ENCODE measurements at places on chromosomes 16 and 17.
A peak's percentile ranks its signal among the peaks of the same experiment; 100 is the strongest.

DNA sequence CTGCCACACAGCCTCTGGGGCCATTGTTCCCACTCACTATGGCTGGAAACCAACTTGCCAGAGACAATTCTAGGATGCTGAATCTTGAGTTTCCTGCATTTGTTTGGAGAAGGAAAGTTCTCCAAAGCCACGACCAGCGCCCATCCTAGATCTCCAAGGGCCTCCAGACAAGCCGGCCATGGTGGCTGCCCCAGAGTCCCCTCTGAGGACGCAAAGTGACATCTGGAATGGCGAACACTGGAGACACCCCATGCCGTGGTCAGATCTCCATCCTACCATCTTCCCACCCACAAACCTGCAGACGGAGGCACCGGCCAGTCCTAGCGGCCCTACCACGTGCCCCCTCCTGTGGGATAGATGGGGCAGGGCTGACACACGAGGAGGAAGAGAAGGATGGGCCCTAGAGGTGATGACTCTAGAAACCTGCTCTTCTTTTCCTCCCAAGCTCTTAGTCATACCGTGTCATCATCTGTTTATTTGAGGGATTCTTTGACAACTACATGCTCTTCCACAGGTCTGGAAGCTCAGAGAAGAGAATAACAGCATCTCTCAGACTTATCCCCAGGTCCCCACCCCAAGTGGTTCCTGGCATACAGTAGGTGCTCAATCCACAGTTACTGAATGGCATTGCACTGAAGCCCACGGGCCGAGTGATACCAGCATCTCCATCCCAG, 71.3 kb downstream of the MYH11 start:
- DNase-seq, result no peak

GRCh38 chr16:88977812-88978607, 1.0 kb upstream of the CBFA2T3 start:
- DNase-seq, result no peak

- DNase-seq, result no peak
These were observed 27.4 kb downstream of the CEP95 start for GRCh38 chr17:64534187-64534586.

- no peak for DNase-seq
These were observed 34.8 kb upstream of the ACSM2B start for GRCh38 chr16:20610892-20611349.

DNA sequence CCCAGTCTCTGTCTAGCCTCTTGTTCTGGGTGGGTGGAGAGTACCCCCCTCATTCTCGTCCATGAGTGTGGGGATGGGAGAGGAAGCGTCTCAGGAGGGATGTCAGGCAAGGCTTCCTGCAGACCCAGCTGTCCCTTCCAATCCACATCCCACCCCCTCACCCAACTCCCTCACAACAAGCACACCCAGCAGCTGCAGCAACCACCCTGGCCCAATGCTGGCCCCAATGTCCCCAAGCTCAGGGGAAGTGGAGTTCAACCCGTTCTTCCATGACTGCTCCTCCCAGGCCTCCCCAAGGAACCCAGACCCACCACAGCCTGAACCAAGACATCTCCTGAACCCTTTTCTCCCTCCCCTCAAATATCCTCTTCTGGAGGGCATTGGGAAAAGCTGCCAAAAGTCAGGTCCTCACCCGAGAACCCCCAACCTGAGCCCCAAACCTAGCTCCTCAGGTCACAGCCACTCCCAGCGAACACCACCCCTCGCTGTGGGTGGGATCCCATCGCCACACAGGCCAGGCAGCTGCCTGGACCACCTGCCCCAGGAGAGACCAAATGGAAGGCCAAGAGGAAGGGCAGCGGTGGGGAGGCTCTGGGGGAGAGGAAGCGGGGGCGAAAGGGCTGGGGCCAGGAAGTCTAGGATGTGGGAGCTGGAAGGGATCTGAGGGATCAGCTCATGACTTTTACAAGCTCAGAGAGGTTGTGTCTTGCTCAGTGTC, 47.6 kb downstream of the FZD2 start:
- no peak for DNase-seq

DNA sequence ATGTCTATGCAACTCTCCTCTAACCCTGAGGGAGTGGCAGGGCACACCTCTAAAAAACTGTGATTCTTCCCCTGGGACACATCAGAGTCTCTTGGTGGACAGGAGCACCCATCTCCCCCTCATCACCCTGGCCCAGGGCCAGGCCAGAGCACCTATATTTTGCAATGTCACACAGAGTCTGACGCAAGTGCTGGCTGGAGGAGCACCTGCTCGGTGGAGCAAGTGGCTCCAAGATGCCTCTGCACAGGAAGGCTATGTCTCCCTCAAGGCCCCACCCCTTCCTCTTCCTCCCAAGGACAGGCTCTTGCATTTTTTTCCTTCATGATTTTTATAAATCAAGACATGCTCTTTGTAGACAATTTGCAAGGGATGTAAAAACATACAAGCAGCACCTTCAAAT, 13.3 kb downstream of the SNN start:
- no peak for DNase-seq

GRCh38 chr17:40961591-40961990, 5.2 kb downstream of the KRT39 start:
- DNase-seq, result no peak

GRCh38 chr17:46060461-46060860, 61.4 kb downstream of the STH start:
- DNase-seq, result no peak

- no peak for DNase-seq
These were observed 354.3 kb upstream of the GOT2 start for GRCh38 chr16:59088431-59088830.

- DNase-seq, result no peak
These were observed 3.8 kb upstream of the TLCD2 start for GRCh38 chr17:1713878-1714426.

- DNase-seq, result no peak
These were observed 102.6 kb downstream of the GOSR1 start for GRCh38 chr17:30579610-30580315.

DNA sequence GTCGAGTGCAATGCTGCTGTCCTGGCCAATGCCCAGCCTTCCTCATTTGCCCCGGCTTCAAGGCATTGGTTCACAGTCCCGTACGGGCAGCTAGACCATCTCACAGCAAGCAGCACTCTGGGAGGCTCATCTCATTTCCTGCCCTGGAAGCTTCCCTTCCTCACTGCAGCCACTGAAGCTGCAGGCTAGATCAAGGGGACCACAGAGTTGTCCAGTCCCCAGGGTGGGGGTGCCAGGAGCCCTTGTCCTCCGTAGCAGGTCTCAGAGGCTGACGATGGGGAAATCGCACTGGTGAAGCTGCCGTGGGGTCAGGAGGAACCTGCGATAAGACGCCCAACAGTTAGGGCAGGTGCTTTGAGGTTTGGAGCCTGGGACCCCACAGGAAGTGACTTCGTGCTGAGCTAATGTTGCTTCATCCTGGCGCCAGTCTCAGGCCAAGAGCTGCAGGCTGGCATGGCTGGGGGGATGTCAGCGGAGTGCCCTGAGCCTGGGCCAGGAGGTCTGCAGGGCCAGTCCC, at the start of gene SPNS3:
TSS of gene SPNS3 (plus strand) at position 426 of the 517 bp plus-strand sequence. CDS start at position 454, 28 bp downstream.
- DNase-seq, result no peak

DNA sequence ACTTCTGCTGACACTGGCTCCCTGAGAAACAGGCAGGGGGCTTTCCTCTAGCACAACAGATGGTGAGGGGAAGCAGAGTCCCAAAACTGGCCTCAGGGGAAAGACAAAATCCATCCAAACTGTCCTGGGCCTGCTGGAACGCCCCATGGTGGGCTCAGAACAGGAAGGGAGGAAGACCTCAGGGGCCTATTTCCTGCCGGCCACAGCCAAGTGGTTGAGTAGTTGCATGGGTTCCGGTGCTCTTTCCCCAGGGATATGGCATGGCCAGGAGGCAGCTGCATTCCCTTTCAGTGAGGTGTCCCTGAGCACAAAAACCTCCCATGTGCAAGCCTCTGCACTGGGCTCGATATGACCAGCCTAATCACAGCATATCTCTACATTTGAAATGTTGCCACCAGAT, 303.0 kb upstream of the IRX5 start:
- no peak for DNase-seq

DNA sequence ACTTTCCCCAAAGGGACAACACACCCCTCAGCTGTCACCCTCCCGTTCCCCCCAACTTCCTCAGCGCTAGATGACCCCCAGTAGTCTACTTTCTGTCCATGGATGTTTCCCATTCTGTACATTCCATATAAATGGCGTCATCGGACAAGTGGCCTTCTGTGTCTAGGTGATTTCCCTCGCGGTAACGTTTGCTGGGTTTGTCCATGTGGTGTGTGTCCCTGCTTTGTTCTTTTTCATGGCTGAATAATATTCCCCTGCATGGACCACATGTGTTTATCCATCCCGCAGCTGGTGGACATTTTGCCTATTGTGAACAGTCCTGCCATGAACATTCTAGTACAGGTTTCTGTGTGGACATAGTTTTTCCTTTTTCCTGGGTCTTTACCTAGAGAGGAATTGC, 7.3 kb upstream of the TEDC2 start:
- no peak for DNase-seq

DNA sequence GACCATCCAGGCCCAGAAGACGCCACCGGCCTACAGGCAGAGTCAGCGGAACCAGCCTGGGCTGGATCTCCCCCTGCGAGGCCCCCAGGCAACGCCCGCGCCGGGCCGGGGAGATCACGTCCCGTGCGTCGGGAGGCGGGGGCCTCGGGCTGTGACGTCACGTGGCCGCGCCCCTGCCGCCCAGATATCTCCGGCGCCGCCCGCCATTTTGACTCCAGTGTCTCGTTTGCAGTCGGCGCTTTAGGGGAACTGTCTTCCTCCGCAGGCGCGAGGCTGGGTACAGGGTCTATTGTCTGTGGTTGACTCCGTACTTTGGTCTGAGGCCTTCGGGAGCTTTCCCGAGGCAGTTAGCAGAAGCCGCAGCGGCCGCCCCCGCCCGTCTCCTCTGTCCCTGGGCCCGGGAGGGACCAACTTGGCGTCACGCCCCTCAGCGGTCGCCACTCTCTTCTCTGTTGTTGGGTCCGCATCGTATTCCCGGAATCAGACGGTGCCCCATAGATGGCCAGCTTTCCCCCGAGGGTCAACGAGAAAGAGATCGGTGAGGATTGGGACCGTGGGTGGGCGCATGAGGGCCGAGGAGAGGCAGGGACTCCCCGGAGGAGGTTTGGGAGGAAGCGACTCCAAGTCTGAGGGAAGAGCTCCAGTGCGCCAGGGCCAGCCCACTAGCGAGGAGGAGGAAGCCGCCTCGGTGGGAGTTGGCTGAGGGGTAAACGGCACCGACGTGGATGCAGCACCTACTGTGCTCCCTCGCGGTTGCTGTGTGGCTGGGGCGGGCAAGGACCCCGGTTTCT, at the start of gene WSB1:
TSS of gene WSB1 (plus strand) at position 217 of the 791 bp plus-strand sequence. CDS start at position 499, 282 bp downstream.
- peak; percentile 90 for DNase-seq

- DNase-seq, result no peak
These were observed 7.6 kb downstream of the CDK3 start for GRCh38 chr17:76008208-76008607.

GRCh38 chr17:8905331-8905730, 37.9 kb upstream of the PIK3R6 start:
- no peak for DNase-seq

GRCh38 chr17:49356320-49356719, 5.7 kb downstream of the ZNF652 start:
- no peak for DNase-seq

Data from effector CD4-positive, alpha-beta T cell (primary cell).